Stimulated activated CD4-positive, alpha-beta T cell treated with anti-CD3 and anti-CD28 coated beads, Interleukin-4, amount 100 ng/mL, for 24 hours (primary cell): ENCODE measurements at places on chromosomes 1 and 21.

DNA sequence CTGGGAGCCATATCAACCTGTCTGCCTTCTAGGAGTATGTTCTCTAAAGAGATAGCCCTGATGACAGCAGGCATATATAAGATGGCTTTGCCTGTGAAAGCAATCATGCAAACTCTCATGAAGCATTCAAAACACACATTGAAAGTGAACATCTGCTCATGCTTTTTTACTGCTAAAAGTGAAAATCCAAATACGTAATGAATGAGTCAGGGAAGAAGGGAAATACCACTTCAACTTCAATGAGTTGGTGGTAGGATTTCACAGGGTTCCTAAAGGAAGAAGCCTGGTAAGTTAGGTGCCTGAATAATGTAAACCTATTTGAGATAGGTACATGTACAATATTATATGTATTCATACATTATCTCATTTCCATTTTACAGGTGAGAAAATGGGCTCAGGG is 50.5 kb upstream of the SLFNL1 start:
- no peak for DNase-seq

- DNase-seq: no peak
Measured at GRCh38 chr21:40680311-40680710, 166.6 kb downstream of the DSCAM start.

DNA sequence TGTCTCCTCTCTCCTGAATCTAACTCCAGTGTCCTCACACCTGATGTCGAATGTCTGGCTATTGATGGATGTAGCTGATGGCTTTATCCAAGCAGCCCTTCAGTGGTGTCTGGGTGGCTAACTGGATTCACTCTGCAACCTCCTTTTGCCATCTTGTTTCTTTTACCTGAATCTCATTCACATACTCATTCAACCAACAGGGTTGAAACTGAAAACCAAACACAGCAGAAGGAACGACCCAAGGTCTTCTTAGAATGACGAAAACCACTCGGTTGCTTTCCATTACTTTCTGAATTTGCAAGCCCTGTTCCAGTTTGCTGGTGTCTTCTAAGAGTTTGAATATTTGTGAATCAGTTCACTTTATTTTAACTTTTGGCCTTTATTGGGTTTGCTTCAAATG is 424.3 kb upstream of the CXADR start:
- no peak for DNase-seq

GRCh38 chr1:17239420-17239819 is 9.5 kb upstream of the PADI3 start:
- DNase-seq: no peak

DNA sequence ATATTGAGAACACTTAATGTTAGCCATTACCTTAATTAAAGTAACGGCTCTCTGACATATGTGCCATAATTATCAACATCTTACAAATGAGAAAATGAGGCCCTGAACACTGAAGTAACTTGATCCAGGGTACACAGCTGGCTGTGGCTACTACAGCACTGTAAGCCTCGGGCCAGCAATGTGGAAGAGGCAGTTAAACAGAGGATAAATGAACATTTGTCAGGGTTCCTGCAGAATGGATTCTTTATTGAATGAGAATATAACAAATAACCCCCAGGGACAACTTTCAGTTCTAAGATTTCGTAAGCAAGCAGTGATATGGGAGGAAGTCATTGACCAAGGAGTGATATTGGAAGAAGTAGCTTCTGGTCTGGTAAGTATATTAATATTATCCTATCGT is 70.5 kb upstream of the SCYL3 start:
- no peak for DNase-seq

DNA sequence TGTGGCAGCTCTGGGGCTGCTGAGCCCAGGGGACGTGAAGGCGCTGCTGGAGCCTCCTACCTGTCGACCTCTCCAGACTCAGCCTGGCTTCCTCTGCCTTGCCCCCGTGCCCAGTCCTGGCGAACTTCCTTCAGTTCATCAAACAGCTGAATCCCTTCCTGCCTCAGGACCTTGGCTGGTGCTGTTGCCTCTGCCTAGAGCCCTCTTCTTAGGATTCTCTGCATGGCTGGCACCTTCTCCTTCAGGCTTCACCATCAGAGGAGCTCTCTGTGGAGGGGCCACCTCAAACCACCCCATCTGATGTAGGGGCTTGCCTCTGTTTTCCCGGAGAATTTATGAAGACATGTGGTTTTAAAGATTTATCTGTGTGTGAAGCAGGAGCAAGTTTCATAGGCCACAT is 23.4 kb upstream of the ATF3 start:
- DNase-seq: no peak

DNA sequence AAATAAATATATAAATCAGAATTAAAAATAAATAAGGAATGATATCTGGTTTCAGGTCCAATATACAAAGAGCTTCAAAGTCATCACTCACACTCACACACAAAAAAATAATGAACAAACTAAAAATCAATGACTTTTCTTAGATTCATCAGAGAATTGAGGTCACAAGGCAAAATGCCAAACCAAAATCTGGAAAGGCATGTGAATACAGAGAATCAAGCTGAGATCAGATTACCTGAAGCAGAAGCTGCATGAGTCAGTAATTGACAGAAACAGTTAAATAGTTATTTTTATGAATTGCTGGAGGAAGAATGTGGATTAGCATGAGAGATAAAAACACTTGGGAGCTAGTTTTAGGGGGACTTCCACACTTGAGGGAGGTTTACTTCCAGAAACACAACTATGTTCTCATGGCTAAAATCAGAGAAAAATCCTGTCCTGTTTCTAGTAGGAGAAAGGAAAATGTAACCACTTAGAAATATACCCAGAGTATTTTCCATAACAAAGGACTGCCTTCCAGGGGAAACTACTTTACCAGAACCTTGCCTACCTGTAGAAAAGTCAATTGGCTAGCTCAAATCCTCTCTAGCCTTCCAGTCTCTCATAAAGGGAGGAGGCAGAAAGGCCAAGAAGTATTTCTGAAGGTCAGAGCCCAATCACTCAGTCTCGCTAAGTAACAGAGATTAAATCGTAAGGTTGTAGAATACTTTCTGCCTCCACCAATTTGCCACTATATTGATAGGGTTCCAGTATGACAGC is 536.6 kb upstream of the NR5A2 start:
- DNase-seq: no peak

- DNase-seq: no peak
Measured at GRCh38 chr1:37926038-37926924, 20.6 kb downstream of the INPP5B start.

DNA sequence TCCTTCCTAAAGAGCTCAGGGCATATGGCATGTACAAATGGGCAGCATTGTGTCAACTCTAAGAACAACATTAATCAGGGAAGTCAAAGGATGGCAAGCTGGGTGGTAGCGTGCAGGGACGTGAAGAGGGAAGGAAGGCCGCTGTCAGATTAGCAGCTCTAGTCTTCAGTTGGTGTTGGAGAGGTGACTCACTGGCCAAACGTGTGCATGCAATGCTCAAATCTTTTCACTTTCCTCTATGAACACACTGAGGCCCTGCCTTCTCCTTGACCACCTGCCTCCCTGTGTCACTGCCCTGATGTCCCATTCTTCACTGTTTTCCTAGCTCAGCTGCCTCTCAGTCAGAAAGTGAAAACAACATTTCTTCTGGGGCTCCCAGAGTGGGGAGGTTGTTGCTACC is 5.9 kb upstream of the PIGR start:
- DNase-seq: no peak

DNA sequence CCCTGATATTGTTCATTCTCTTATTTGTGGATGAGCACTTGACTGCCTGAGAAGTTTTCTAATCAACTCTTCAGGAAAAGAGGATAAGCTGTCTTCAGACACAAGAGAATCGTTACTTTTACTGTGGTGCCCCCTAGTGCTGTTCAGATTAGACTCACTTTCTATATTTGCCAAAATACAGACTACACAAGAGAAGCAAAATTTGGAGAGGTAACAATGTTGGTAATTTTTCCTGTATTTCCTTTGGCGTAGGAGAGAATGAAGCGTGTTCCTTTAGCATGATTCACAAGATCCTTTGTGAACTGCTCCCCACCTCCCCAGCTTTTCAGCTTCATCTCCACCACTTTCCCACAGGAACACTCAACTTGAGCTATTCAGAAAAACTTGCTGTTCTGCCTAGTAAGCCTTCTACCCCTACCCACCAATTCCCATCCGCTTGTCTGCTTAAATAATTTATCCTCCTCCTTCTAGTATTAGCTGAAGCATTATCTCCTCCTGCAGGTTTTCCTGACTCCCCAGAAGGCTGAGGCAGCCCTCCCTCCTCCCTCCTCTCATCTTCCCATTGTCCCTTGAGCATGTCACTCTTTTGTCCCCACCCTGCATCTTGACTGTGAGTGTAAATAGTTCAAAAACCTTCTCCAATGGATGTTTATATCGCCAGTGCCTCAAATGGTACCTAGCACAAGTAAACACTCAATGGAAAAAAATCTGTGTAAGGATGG is 4.5 kb downstream of the TNFSF4 start:
- DNase-seq: peak; percentile 29
